ENCODE measurements at places on chromosomes 7 and 10.
A peak's percentile ranks its signal among the peaks of the same experiment; 100 is the strongest.

GRCh38 chr7:18656362-18656761 lies 160.8 kb downstream of the HDAC9 start:
- no peak for DNase-seq

DNA sequence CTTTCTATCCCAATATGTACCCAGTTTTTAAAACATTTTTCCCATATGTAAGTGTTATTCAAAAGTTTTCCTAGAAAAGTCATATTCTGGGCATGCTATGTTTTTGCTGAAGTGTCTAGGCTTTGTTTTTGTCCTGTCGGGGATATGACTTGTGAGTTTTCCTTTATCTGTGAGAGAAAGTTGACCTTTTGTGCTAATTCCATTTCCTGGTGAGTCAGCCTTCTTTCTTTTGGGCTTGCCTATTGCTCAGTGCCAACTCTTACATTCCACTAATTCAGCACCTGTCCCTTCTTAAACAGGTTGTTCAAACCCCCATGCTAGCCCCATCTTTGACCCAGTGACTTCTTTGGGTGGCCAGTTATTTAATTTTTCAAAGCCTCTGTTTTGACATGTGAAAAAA lies 146.2 kb downstream of the AHR start:
- no peak for DNase-seq

- no peak for DNase-seq
These were observed 4.9 kb downstream of the ZNF12 start for GRCh38 chr7:6701860-6702259.

DNA sequence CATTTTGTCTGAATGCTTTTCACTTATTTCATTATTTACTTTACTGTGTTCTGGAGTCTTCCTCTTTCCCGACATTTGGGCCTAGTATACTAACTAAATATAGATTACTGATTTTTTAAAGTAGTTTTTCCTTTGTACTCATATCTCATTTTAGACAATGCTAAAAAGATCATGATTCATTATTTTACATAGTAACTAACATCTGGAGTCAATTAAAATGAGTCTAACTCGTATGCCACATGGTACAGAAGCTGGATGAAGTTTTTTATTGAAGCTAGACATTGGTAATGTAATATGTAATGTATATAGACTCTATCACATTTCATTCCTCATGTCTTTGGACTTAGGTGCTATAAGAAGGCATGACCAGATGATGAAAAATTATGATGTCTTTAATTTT lies 156.3 kb upstream of the HGF start:
- no peak for DNase-seq

GRCh38 chr7:142455392-142455791 lies 197.5 kb upstream of the PRSS58 start:
- DNase-seq: no peak

- DNase-seq: no peak
These were observed 474.8 kb upstream of the PFKP start for GRCh38 chr10:2592360-2593160.

DNA sequence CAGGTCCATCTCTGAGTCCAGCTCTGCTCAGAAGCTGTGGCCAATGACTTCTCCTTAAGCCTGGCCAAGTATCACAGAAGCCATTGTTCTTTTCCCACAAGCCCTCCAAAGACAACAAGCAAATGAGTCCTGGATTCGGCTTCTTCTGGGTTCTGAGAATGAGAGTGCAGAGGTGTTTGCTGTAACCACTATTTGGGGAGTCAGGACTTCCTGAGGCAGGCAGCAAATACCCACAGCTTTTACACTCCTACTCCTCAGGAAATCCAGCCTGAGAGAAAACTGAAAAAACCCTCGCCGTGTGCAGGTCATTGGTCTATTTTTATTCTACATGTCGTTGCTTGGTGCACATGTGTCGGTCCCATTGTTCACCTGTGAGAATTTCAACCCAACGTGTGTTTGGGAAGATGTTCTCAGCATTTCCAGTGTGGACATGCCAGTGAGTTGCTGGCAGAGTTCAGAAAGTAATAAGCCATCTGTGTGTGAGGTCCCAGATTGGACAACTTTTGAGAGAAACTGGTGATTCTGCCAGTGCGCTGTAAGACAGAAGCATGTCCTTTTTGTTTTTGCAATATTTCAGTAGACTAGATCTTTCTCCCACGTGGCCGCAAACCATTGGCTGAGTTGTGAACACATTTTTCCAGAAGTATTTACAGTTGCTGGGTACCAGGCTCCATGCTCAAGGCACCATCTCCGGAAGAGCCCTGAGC lies 121.6 kb upstream of the LYZL2 start:
- DNase-seq: no peak

GRCh38 chr10:43108951-43109350 lies 29.3 kb upstream of the CSGALNACT2 start:
- DNase-seq: no peak

DNA sequence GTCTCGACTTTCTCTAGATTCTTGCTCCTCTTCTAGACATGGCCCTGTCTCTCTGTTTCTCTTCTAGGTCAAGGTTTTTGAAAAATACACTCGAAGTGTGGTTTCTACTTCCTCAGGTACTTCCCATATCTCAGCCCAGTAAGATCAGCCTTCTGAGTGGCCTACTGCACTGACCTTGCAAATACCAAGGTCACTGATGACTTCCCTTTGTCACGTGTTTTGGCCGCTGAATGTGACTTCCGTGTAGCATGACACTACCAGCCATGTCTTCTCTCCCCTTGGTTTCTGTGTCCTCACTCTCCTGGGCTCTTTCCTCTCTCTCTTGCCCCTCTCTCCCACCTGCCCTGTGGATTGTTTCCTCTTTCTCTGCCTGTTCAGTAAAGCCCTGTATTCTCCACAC lies 7.9 kb upstream of the WIPF3 start:
- DNase-seq: no peak

- no peak for DNase-seq
These were observed at the start of gene HOXA4 for GRCh38 chr7:27130540-27131389. TSS of gene HOXA4 (minus strand) at chr7:27130757. CDS start at chr7:27130733, 24 bp downstream.

DNA sequence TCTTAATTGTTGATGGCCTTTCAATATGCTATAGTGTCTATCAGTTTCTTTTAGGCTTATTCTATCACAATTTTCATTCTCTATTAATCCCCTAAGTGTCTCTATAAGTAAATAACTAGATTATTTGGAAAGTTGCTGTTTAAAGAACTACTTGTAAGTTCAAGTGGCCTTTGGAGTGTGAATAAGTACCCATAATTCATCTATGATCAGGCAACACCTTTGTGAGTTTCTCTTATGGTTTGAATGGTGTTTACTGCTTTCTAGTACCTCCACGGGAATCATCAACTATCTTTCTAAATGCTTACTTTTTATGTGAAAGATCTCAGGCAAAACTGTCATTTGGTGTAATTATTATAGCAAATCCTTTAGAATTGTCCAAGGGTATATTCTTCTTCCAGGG lies 166.7 kb downstream of the POU6F2 start:
- DNase-seq: no peak

DNA sequence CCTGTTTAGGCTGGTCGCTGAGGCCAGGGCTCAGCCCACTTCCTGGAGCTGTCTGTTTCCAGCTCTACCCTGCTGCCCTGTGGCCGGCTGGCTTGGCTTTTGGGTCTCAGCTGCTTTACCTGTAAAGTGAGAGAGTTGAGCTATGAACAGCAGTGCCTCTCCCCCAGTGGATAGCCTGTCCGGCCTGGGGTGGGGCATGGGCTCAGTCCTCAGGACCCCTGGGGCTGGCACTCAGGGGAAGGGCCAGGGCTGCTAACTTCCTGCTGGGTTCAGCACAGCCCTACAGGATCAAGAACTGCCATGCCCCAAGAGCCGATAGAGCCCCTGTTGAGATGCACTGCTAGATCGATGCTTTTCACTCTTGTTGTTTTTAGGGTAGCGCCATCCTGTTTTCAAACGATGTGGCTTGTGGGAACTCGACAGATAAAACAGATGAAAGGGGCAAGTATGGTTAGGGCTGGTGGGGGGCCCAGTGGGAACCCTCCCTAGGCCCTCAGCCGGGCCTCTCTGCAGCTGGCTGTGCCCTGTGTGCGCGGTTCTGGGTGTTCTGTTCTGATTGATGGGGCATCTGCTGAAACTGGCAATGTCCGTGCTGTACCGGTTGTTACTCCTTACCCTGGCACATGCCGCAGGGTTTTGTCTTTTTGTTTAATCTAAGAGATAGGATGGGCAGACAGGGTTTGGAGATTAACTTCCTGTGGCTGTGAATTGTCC lies 10.0 kb upstream of the SFRP5 start:
- no peak for DNase-seq

- no peak for DNase-seq
These were observed 2.1 kb upstream of the RAPGEF5 start for GRCh38 chr7:22358820-22359697.

DNA sequence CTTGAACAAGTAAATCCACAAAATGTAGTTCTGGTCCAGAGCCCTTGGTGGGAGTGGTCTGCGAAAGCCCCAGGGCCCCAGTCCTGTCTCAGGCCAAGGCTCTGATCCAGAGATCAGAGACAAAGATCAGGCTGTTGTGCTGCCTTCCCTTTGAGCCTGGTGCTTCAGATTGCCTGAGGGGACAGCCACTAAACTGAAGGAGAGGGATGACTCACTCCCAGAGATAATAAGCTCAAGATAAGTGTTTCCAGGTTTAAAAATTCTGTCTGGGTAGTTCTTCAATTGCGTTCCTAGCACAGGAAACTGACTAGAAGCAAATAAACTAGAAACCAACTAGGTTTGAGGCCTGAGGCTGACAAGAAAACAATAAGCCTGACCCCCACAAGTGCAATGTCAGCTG lies 190.2 kb downstream of the RAMP3 start:
- peak; percentile 30 for DNase-seq

DNA sequence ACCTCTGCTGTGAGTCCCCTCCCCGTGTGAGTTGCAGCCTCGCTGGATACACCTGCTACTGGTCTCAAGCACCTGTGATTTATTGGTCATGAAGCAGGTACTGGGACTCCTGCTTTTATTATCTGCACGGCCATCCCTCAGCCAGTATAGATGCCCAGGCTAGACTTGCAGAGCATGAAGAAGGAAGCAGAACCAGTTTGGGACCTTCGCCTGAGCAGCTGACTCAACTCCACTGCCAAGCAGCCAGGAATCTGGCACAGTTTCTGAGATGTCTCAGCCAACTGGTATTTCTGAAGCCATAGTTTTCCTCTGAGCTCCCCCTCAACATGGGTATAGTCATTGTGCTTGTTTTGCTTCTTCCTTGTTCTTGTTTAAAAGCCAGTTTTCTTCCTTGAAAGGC lies 28.0 kb upstream of the SLC39A12 start:
- DNase-seq: peak; percentile 86

DNA sequence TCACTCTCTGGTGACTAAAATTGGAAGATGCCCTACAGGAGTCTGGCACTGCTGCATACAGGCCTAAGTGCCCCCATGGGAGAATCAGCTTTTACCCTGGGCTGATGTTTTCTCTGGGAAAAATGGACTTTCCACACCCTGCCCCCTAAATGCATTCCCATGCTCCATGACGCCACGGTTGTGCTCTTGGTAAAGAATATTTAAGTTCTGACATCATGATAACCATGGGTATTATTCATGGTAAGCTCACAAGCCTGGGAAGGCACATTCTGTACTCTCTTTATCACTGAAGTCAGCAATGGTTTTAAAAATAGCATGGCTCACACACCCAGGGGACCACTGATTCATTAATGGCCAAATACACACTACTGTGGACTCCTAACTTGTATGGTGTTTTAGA lies 43.4 kb downstream of the HIPK2 start:
- DNase-seq: peak; percentile 71

DNA sequence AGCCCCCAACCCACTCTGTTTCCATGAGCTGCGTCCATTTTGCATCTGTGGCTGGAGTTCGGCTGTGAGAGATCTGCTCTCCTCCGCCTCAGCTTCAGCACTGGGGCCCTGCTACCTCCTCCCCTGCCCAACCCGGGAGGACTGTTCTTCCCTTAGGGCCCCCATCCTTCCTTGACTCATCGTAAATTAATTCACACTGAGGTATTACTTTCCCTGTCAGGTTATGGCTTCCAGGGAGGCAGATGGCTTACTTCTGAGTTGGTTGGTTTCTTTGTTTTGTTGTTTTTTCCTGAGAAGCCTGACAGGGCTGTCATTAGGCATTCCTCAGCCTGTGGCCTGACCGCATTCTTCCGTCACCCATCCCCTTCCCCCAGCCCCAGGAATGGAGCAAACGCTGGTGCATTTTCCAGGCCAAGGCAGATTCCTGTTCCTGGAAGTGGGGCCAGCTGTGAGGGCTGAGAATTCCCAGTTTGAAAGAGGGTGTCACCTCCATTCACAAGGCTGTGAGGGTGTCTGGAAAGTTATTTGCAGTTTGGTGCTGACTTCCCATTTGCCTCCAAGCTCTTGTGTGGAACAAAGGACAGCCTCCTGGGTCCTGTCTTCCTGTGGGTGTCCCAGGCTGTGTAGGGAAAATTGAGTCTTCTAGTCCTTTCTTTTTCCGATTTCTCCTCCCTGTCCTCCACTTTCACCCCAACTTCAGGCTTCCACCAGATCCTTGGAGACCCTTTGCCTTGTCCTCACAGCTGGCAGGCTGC lies 11.7 kb downstream of the CPA5 start:
- DNase-seq: peak; percentile 95

GRCh38 chr10:129969911-129970464 lies 5.9 kb upstream of the EBF3 start:
- no peak for DNase-seq

DNA sequence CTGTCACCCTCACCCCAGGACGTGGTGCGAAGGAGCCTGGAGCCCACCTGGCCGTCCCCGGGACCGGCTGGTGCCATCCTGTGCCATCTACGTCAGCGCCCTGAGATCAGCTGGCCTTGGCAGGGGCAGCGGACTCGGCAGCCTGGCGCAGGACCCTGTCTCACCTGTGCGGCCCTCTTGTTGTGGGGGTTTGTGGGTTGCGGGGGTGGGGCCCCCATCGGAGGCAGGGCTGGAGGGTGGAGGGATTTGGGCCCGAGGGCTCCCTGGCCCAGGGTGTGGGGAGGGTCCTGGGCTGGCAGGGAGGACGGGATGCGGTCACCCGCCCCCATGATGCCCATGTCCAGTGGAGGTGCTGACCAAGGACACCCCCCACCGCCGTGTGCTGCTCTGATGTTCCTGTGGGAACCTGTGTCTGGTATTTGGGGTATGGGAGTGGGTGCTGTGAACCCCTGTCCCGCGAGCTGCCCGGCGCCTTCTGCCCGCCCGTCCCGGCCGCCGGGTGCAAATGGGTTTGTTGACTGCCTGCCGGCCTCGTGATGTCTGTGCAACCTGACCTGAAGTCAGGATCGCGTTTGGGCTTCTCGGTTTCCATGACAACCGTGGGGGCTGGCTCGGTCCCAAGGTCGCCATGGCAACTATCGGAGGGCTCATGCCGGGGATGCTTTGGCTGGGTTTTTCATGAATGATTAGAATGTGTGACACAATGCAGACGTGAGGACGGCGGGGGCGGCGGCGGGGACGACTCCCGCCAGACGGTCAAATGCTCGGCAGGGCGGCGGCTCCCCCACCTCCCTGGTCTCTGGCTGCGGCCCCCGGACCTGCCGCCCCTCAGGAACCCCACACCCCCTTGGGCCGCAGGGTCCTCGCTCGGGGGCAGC lies 7.3 kb downstream of the MAFK start:
- peak; percentile 42 for DNase-seq

DNA sequence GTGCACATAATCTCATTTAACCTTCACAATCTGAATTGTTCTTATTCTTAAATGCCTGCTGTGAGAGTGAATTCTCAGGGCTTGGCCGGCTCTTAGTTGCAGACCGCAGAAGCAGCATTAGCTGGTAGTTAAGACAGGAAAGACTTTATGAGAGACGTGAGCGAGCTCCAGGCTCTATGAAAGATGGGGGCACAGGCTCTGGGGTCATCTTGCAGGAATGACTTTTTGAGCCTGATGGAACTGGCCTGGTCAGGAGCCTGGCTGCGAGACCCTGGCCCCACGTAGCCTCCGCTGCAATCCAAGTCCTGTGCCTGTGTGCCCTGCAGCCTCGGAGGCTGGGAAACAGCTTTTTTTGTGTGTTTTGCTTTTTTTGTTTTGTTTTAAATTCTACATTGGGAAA lies 958.8 kb upstream of the ZNF722 start:
- DNase-seq: no peak
